CD14-positive monocyte (primary cell): ENCODE measurements at places on chromosomes 13 and 19. TPM values are rescaled to one million over a fixed set of nuclear protein-coding genes. Genes with fewer than 3 reads are reported as not detected.
A peak's percentile ranks its signal among the peaks of the same experiment; 100 is the strongest.

GRCh38 chr13:79393564-79394249 lies 12.3 kb downstream of the RBM26 start:
- DNase-seq, result peak; percentile 30
- peak overlapping the region; percentile 61 for H3K27ac ChIP-seq

DNA sequence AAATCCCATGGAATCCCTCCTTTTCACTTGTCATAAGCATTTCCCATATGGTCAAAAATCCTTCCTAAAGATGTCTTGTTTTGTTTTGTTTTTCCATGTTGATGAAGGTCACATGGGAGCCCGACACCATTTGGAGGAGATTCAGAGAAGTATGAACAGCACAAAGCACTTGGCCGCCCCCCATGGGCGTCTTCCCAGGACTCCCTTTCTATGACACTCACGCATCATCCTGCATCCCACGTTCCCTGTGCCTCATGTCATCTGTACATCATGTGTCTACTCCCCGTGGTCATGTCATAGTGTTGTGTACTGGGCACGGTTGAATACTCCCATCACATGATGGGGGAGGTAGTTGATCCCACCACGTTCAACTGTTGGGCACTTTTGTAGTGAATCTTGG lies 2.0 kb downstream of the ZSCAN1 start:
- no peak for DNase-seq
- H3K27ac ChIP-seq, result no peak overlapping the region
- H3K27me3 ChIP-seq, result peaks cover 15% of the 10 kb centered on the region
- no peak overlapping the region for H3K4me3 ChIP-seq
- H3K36me3 ChIP-seq, result no peaks in the 10 kb centered on the region

DNA sequence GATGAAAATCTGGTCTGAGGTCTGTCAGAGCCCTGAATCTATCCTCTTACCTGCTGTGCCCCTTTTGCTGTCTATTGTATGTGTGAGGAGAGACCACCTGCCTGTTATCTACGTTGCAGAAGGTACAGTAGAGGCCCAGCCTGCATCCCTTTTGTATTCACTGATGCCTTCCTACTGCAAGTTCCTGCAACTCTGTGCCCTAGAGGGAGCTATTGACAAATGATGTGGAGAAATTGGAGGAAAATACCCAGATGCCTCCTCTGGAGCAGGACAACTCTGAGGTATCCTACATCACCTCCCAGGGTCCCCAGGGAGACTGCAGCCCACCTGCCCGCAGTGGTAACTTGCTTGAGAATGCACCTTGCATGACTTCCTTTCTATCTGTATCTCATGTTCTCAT lies 33.7 kb downstream of the SIAH3 start:
- H3K27me3 ChIP-seq, result no peaks in the 10 kb centered on the region
- H3K36me3 ChIP-seq, result no peaks in the 10 kb centered on the region
- no peak overlapping the region for H3K27ac ChIP-seq
- DNase-seq, result no peak
- H3K4me1 ChIP-seq, result no peaks in the 10 kb centered on the region
- H3K4me3 ChIP-seq, result no peak overlapping the region

DNA sequence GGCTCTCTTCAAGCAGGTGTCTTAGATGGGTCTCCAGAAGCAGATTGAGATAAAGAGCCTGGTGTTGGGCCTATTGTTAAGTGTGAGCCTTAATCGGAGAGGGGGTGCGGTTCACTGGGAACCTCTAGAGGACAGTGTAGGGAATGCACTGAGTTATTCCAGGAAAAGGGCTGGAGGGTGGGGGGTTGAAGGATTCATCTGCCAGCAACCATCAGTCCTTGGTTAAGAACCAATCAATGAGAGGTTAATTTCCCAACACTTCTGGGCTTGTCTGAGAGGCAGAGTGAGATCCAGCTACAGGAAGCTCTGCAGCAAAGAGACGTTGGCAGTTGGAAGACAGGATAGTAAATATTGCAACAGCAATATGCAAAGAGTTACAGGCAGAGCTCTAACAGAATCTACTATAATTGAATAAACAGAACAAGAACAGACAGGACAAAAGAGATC lies 28.7 kb downstream of the CYP4F2 start:
- H3K36me3 ChIP-seq, result no peaks in the 10 kb centered on the region
- peaks cover 29% of the 10 kb centered on the region for H3K4me1 ChIP-seq
- H3K4me3 ChIP-seq, result no peak overlapping the region

DNA sequence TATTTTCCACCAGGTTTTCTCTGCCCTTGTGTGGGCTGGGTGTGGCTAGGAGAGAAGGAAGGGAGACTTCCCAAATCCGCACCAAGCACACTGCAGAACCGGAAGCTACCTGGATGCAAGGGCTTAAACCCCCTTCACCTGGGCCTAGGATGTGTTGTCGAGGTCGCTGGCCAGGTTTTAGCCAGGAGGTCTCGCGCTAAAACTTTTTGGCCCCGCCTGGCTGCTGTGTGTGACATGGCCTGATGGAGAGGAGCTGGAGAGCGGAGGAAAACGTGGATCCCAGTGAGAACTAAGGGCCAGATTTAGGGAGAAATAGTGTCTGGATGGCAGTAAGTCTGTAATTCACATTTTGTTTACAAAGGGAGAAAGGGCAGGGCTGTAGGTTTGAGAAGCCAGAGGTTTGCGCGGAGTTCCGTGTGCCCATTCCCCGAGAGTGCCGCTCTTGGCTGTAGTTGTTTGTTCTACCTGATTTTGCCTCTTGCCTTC lies 3.1 kb upstream of the TSHZ3 start:
- no peak overlapping the region for H3K27ac ChIP-seq
- no peak overlapping the region for H3K4me3 ChIP-seq
- H3K27me3 ChIP-seq, result peaks cover 63% of the 10 kb centered on the region
- no peak for DNase-seq
- H3K4me1 ChIP-seq, result peaks cover 53% of the 10 kb centered on the region

DNA sequence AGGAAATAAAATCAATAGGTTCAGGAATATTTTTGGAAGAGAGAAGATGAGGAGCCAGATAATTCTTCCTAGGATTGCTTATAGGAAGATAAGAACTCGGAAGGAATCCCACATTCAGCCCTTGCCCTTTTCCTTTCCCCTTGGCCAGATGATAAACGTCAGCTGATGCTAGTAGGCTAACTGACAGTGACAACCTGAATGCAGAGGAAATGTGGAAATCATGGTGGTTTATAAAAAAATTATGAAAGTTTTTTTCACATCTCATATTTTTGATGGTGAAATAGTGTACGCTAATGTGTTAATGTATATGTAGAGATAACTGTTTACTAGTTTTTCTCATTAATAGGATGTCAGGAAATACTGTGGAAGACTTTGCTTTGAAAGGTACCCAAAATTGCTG lies 56.9 kb downstream of the EDNRB start:
- DNase-seq, result peak; percentile 49
- peaks cover 47% of the 10 kb centered on the region for H3K4me1 ChIP-seq
- no peaks in the 10 kb centered on the region for H3K36me3 ChIP-seq
- peak overlapping the region; percentile 50 for H3K27ac ChIP-seq

DNA sequence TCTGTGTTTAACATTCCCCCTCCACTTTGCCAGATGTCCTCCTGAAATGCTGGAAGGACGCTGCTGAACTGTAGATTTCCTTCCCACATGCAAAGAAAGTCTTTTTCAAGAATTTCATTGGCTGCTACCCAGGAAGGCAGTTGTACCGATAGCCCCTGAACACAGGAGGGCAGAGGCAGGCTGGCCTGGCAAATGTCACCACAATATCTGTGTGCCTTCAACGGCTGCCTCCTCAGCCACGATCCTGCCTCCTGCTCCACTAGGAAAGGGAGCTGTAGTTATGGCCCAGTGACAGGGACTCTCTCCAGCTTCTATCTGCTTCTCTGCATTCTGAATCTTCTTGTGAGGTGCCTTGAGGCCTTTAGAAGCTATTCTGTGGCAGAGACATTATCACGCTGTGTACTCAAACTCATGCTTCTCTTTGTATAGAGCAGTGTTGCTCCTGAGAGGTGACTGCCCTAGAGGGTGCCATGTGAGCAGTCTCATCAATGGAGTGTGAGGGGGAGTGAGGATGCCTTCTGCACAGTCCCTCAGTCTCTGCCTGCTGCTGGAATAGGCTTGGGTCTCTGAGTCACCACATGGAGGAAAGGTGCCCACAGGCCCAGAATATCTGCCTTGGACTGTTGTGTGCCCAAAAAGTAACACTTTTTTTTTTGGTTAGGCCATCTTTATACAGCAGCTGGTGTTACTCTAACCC lies 279.8 kb downstream of the DNAJC15 start:
- no peak overlapping the region for H3K4me3 ChIP-seq
- H3K36me3 ChIP-seq, result no peaks in the 10 kb centered on the region
- DNase-seq, result no peak
- peaks cover 11% of the 10 kb centered on the region for H3K4me1 ChIP-seq
- H3K27ac ChIP-seq, result no peak overlapping the region
- peaks cover 3% of the 10 kb centered on the region for H3K27me3 ChIP-seq

- H3K4me1 ChIP-seq, result no peaks in the 10 kb centered on the region
- no peak overlapping the region for H3K4me3 ChIP-seq
- H3K27me3 ChIP-seq, result no peaks in the 10 kb centered on the region
- DNase-seq, result no peak
- H3K36me3 ChIP-seq, result no peaks in the 10 kb centered on the region
- H3K27ac ChIP-seq, result no peak overlapping the region
Measured at GRCh38 chr13:82681535-82681934, 1200.7 kb downstream of the SLITRK1 start.

The DPF1 gene
- not detected in 2 replicates for polyA plus RNA-seq

The PSG11 gene
- polyA plus RNA-seq, result not detected

The NFIX gene
- polyA plus RNA-seq, result 0.90 TPM

The ADAMTS10 gene
- polyA plus RNA-seq, result not detected
